ENCODE measurements at places on chromosomes 1 and 21.

DNA sequence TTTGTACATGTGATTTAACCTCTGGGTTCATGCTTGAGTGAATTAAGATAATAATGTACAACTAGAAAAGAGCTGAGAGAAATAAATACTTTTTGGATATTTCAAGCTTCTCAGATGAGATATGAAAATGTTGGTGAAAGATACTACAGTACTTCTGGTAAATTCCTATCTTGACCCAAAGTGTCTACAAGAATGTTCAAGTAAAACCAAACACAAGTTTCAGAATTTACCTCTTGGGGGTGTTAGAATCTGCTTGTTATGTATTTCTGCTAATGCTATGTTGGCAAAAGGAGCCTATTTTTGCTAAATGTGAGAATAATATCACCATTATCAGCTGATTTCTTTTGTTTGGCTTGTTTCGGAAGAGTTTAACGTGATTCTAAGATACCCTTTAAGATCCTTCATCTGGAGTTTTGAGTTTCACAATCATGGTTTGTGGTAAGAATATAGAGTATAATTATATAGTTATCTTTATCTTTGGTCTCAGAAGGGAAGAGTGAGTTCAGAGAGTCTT is 388.5 kb downstream of the LMO4 start:
- DNase-seq: no peak

DNA sequence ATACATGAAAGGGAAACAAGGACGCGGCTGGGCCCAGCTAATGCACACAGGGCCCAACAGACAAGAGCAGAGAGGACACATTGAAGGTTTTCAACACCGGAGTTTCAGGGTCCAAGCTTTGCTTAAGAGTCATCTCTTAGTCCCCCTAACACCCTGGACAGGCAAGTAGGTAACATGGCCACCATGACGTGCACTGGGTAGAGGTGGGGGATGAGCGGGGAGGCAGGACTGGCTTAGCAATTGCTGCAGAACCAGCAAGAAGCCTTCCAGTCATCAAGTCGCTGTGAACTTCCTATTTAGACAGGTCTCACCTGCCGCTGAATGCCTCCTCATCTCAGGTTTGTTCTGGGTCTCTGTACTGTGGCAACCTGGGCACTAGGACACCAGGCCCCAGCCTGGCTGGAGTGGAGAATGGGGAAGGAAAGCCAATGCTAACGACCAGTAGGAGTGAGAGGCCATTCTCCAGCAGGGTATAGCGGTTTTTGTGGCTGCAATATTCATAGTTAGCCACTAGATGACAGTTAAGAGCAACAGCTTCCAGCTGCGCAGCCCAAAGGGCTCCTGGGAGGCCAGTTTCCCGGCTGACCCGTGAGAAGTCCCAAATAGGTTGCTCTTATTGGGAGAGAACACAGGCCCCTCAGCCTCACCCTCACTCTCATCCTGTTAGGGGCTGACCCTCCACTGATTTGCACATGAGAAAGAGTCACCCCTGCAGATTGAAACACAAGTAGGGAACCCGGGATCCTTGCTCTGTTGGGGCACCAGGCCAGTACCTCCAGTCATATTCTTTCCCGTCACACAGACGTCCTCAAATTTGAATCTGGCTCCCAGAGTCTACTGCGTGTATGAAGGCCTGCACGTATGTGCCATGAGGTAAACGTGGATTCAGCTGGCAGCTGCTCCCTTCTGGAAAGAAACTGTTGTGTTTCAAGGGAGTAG is 6.0 kb upstream of the PIGC start:
- DNase-seq: no peak

DNA sequence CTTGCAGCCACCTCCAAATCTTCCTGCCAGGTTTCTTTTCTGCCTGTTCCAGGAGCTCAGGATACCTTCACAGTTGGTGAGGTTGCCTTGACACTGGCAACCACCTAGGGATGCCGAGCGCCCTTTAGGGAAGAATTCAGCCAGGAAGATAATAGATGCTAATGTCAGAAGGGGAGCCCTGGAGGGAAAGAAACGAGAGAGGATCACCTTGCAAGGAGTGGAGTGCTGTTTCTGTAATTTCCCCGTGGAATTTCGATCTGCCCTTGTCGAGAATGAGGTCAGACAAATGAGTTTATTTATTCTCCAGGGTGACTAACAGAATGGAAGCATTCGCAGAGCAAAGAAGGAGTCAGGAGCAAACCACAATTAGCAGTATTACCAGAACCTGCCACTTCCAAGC is 315.8 kb upstream of the KAZN start:
- DNase-seq: no peak

DNA sequence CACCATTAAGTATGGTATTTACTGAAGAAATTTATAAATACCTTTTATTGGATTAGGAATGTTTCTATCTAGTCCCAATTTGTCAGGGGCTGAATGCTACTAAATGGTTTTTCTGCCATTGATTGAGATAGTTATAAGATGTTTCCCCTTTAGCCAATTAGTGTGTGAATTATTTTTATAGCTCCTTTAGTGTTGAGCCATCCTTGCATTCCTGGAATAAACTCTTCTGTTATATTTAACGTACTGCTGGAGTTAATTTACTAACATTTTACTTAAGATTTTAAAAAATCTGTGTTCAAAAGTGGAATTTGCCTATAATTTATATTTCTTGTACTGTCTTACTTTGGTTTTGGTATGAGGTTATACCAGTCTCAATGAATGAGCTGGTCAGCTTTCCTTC is 25.4 kb upstream of the LRRC3 start:
- no peak for DNase-seq

- DNase-seq: no peak
Observed at GRCh38 chr1:46044116-46044515, 88.3 kb downstream of the PIK3R3 start.

- DNase-seq: no peak
Observed at GRCh38 chr21:42306366-42307035, 8.7 kb downstream of the TFF3 start.

- DNase-seq: no peak
Observed at GRCh38 chr1:231192620-231193163, 30.8 kb downstream of the TRIM67 start.

GRCh38 chr1:91526496-91526895 is 25.8 kb downstream of the CDC7 start:
- DNase-seq: no peak

DNA sequence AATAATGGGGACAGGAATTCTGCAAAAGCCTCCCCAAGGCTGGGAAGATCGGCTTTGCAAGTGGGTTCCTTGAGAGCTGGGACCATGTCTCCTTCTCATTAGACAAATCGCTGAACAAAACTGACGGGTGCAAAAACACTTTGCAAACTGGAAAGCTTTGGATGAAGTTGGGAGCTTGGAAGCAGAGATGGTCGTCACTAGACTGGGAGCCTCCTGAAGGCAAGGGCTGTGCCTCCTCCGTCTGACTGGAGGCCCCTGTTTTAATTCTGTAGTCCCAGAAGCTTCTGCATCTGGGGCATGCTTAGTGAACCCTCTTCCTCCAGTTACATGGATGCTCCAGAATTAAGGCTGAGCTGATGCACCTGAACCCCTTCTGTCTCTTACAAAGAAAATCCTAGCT is 82.3 kb upstream of the IFFO2 start:
- DNase-seq: no peak

- no peak for DNase-seq
Observed at GRCh38 chr1:203743091-203743571, 21.9 kb upstream of the LAX1 start.

Data from activated CD8-positive, alpha-beta memory T cell treated with anti-CD3 and anti-CD28 coated beads, Interleukin-2, amount 50 U/mL, for 4 hours (primary cell).